ENCODE measurements at places on chromosomes 7 and 10. TPM values are rescaled to one million over a fixed set of nuclear protein-coding genes. Genes with fewer than 3 reads are reported as not detected.

The TMEM213 gene
- total RNA-seq = not detected

The EPHB6 gene
- total RNA-seq = 22.8 TPM

GRCh38 chr7:155741805-155742204 lies 70.5 kb downstream of the SHH start:
- no peak for DNase-seq

The GIMAP1 gene
- 5.1 TPM for total RNA-seq

- DNase-seq = no peak
Observed at GRCh38 chr7:87810130-87810529, 66.0 kb downstream of the SLC25A40 start.

The JCAD gene
- not detected for total RNA-seq

DNA sequence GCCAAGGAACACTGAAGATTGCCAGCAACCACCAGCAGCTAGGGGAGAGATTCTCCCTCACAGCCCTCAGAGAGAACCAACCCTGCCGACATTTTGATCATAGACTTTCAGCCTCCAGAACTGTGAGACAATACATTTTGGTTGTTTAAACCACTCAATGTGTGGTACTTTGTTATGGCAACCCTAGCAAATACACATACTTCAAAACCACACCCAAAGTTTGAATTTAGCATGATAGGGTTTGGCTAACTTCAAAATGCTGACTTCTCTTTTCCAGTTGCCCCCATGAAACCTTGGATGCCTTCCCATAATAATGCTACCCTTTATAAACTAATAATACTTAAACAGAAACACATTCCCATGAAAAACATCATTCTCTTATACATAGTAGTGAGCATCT lies 149.8 kb downstream of the DGKI start:
- DNase-seq = no peak

The ANKRD7 gene
- total RNA-seq = not detected

DNA sequence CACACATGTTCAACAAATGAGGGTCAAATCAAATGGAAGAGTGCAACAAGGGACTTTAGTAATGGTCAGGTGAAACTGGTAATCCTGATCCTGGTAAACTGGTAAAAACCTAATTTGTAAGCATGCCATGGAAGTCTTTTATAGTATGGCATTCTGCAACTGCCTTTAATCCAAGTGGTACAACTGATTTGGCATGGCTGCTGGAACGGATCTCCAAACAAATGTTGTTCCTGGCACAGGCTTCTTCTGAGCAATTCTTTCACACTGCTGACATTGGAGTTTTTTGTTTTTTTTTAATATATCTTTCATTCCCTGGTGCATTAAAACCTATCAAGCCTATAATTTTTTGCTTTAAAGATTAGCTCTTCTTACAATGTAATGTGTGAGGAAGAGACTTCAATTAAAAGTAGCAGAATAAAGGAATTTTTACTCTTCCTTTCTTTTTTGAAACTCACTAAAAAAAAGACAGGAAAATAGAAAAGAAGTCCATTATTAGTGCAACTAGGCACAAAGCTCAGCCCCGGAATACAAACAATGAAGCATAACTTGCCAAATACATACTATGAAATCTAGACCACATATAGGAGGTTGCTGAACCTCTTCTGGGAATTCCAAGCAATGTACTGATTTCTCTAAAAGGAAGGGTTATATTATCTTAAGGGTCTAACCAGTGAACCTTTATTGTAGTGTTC lies 79.3 kb upstream of the OIT3 start:
- DNase-seq = no peak

DNA sequence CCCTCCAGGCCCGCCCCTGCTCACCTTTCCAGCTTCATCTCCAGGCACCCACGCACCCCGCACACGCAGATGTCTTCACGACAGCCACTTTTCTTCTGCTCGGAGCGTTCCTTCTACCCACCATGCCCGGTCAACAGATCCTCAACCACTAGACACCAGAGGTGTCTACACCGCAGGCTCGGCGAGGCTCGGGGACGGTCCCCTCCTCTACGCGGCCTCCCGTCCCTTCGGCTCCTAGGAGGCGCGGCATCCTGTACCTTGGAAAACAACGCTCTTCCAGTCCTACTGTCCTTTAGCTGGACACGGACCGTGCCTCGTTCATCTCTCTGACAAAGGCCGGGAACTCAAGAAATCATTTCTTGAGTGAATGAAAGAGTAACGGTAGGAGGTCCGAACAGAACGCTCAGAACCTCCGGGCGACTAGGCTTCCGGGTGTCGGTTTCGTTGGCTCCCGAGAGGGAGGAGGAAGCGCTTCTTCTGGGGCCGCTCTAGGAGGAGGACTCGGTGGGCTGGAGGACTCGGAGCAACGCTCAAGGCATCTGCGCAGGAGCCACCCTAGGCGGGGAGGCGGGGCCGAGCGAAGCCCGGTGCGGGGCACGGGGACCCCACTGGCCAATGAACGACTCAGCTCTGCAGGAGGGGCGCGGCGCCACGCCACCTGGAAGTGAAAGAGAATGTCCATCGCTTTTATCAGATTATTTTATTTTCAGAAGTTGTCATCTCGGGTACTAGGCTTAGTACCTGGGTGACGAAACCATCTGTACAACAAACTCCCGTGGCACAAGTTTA lies 7.2 kb upstream of the FIS1 start:
- peak; percentile 99 for DNase-seq

The SP4 gene
- 13.3 TPM for total RNA-seq

The AMPH gene
- total RNA-seq = not detected

DNA sequence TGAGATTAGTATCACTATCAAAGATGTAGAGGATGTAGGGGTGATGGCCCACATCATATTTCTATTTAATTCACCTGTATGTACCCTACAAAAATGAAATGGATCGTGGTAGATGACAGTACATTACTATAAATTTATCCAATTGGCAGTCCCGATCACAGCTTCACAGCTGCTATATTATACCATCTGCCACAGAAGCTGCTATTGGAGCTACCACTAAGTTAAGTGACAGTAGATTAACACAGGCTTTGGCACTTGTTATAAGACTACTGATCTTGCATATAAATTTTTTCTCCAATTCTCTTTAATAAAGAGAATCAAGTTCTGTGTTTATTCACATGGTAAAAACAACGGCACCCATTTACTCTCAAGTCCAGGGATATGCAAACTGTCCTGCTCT lies 24.9 kb upstream of the MAGI2 start:
- DNase-seq = no peak

DNA sequence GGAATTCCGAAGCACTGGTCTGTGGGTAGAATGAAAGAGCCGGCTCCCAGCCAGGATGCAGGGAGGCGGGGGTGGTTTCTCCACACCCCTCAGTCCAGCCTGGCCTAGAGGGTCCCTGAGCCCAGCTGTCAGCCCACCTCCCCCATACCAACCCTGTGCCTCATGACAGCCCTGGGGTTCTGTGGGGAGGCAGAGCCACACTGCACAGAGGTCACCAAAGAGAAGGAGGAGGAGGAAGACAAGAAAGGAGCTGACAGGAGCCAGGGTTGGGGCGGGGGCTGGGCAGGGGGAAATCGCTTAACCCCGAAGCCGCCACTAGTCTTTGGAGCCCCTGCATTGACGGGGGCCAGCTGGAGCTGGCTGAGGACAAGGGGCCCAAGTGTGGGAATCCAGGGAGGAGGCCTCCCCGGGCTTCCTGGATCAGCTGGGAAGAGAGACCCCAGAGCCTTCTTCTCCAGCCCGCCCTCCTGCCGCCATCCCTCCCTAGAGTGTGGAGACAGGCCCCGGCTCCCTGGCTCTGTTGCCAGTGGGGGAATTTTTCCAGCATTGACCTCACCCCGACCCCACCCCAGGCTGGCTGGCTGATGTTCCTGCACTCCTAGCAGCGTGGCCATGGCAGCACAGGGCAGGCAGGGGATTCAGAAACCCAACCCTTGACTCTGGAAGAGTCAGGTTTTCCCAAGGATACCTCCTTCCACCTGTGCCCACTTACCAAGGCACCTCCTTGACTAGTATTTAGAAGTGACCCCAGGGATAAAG lies 32.5 kb downstream of the KAZALD1 start:
- no peak for DNase-seq

DNA sequence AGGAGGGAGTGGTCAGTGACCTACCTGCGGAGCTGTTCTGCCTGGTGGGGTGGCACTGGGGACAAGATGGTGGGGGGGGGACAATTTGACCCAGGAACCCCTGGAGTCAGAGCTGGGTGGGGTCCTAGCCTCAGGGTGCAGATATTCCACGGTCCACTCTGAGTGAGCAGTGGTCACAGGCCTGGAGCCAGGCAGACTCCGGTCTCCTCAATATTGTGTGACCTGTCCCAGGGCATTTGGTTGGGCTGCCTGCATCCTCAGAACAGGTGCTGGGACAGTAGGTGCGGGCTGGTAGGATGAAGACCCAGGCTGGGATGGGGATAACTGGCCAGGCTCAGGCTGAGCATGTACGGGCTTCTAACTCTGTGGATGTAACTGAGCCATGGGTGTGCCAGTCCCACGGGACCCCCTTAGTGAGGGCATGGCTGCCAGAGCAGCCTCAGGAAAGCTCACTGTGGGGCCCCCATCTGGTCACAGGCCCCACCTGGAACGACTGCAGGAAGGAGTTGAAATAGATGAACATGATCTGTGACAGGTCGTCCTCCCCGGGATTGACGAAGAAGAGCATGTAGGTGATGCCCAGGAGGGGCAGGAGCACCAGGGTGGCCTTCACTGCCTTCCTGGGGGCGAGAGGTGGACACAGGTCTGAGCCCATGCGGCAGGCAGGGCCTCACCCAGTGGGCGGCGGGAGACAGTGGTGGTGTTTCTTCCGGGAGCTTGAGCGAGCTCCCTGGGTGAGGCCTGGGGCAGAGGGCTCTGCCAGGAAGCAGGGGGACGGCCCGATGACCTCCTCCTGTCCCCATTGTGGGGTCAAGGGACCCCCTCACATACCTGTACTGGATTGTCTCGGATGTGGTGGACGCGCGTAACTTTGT lies 26.9 kb downstream of the CRHR2 start:
- no peak for DNase-seq

The CYP26C1 gene
- not detected for total RNA-seq

The CHN2 gene
- total RNA-seq = not detected

DNA sequence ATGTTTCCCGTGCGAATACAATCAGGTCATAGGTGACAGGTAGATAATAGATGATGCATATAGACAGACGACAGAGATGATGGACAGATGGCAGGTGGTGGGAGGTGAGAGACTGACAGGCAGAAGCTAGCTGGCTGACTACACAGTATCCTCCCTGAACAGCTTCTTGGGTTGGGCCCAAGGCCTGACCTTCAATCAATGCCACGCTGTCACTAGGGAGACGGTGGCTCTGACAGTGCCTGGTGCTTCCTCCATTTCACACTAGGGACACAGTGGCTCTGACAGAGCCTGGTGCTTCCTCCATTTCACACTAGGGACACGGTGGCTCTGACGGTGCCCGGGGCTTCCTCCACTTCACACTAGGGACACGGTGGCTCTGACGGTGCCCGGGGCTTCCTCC lies 200.1 kb downstream of the DIP2C start:
- DNase-seq = no peak

DNA sequence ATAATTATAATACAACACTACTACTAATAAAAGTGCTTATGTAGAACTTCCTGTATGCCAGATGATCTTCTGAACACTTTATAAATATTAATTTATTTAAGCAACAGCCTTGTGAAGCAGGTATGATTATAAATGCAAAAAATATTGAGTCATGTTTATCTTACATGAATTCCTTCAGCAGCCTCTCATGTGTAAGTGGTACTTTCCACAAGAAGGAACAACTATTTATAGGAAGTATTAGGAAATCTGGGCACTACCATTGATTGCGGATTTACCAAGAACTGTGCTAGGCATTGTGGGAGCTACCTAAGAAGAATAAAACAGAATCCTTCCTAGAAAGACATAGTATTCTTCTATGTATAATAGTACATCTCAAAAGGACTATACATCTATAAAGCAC lies 10.7 kb upstream of the STEAP4 start:
- no peak for DNase-seq

- no peak for DNase-seq
Observed at GRCh38 chr7:8590791-8591190, 157.4 kb downstream of the NXPH1 start.
